Endodermal cell (in vitro differentiated cells): ENCODE measurements at places on chromosomes 16 and 17.

DNA sequence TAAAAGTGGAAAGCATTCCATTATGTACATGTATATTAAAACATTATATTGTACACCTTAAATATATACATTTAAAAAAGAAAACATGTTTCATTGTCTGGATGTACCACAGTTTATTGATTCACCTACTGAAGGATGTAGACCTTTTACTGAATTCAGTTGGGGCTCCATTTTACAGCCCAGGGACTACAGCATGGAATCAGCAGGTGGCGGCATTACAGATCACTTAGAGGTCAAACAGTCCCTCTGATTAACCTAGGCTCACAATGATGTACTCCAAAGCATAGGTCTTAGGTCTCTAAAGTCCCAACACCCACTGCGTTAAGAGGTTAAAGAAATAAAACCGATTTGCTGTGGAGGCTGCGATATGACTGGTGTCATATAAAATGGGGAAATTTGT lies 490.9 kb downstream of the SHISA9 start:
- DNase-seq = no peak

GRCh38 chr17:82687871-82688270 lies 10.6 kb downstream of the RAB40B start:
- DNase-seq = no peak

DNA sequence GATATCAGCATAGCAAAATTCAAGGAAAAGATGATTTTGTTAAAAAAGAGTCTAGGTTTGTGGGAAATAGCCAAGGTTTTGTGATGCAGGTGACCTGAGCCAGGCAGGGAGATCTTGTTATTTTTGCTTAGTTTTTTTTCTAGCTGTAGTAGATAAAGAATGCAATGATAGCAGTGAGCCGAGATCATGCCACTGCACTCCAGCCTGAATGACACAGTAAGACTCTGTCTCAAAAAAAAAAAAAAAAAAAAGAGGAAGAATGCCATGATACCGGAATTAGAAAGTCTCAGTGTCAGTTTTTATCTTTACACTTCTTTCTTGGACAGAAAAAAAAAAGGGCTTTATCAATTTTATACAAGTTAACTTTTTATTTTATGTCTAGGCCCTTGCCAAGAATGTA lies 27.5 kb downstream of the TMEM238L start:
- DNase-seq = peak; percentile 7

DNA sequence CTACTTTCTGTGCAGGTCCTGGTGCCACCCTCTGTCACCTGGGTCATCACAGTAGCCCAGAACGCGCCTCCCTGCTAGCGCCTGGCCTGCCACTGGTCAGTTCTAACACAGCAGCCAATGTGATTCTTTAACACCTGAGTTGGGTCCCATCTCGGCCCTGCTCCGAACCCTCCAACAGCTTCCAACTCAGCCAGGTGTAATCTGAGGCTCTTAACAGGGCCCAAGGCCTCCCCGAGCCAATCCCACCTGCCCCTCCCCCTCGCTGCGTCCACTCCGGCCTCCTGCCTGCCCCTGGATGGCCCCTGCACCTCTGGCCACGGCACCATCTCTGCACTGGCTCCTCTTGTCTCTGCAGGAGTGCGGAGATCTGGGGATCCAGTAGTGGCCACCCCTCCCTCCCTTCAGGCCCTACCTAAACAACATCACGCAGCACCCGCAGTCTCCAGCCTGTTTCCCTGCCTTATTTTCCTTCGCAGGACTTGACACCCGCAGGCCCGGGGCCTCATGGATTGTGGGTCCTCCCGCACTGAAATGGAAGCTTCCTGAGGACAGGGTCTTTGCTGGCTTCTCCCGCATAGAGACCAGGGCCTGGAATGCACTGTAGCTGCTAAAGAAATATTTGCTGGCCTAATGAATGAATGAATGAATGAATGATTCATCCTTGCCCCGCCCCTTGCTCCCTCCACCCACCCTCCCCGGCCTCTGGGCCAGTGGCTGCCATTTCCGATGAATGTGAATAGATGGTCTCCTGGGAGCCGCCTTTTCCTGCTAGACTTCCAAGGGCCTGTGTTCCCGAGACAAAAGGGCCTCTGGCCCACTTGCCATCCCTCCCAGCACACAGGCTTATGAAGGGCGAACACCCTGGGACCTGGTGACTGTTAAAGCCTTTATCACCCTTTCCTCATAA lies 174.8 kb upstream of the FOXF1 start:
- no peak for DNase-seq

GRCh38 chr17:72274614-72275013 lies 153.8 kb downstream of the SOX9 start:
- no peak for DNase-seq

DNA sequence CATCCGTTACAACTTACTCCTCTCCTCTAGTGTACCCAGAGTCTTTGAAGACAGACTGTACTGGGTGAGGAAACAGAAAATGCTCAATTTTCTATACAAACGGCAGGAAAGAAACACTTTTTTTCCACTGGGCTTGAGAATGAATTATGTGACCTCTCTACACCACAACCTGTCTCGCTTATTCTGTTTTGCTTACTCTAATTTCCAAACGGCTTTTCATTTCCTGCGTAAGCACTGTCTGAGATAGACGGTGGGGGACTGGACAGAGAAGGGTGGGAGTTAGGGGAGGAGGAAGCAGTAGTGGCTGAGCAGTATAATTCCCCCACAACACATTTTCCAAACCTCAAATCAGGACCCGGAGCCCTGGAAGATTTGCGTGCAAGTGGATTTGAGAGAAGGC lies 191.4 kb upstream of the SDK2 start:
- no peak for DNase-seq

GRCh38 chr17:62597920-62598319 lies 29.6 kb upstream of the MRC2 start:
- no peak for DNase-seq

- no peak for DNase-seq
These were observed 45.6 kb downstream of the PRMT7 start for GRCh38 chr16:68356249-68356918.

- peak; percentile 18 for DNase-seq
These were observed 12.1 kb upstream of the KRTAP17-1 start for GRCh38 chr17:41327411-41328120.

GRCh38 chr16:1534021-1535020 lies 855 bp downstream of the TMEM204 start:
- no peak for DNase-seq
